ENCODE measurements at places on chromosomes 6 and 20.

DNA sequence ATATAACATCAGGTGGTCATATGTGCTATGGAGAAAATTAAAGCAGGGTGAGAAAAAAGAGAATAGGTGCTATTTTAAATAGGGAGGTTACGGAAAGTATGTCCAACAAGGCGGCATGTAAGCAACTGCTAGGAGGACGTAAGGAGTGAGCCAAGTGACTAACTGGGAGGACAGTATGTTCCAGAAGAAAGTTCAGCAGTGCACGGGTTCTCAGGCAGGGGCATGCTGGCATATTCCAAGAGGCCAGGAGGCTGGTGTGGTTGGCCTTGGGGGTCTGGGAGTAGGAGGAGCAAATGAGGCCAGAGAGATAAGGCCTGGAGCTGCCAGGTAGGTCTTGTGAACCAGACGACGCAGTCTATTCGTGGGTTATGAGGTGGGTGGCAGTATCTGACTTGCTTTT lies 112.4 kb downstream of the ARMC2 start:
- no peak for DNase-seq

DNA sequence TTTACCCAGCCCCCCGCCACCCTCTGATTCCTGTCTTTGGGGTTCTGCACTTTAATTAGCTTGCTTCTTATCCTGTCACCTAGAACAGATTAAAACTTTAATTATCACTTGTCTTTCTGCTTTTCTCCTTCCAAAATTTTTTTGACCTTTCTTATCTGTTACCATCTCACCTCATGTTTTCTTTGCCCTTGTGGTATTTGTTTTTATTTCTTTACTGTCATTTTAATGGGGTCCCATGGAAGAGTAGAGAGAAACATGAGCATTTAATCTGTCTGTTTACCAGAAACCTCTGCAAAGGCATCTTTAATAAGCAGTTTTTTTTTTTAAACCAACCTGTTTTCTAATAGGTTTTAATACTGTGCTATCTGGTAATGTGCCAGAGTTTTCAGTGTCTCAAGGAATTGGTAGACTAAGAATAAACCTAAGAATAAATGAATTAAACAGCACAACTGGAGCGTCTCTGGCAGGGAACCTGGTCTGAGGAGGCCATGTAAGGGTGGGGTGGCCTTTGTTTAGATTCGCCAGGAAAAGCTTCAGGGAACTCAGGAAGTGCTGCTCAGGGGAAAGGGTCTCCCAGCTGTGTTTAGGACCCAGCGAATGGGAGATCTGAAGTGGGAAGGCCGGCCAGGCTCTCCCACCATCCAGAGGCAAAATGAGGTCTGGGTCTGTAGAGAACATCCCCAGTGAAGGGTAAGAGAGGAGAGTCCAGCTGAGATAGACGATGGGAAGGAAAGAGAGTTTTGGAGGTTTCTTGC lies 69.8 kb downstream of the ARID1B start:
- DNase-seq: no peak

DNA sequence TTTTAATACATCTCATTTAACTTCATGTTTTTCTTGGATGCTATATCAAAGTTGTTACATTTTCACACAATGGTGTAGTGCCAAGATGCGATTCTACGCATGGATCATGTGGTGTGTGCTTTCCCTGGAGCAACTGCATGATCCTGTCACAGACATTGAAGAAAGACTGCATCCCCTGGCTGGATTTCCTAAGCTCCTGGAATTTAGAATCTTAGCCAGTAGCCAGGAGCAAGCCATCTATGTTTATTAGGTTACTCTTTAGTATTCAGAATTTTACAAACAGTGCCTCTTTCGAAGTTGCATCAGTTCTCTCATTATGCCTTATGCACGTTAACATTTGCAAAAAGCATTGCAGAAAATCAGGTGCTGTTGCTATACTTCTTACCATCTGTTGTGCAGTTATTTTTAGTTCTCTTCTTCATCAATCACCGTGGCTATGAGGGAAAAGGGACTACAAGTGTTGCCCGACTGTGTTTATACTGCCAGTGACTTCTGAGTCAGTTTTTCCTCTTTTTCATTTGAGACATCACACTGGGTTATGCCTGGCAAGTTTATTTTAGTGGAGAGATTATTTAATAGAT lies 584.2 kb downstream of the BCKDHB start:
- DNase-seq: no peak

GRCh38 chr6:32189069-32189741 lies 797 bp downstream of the PBX2 start:
- no peak for DNase-seq

DNA sequence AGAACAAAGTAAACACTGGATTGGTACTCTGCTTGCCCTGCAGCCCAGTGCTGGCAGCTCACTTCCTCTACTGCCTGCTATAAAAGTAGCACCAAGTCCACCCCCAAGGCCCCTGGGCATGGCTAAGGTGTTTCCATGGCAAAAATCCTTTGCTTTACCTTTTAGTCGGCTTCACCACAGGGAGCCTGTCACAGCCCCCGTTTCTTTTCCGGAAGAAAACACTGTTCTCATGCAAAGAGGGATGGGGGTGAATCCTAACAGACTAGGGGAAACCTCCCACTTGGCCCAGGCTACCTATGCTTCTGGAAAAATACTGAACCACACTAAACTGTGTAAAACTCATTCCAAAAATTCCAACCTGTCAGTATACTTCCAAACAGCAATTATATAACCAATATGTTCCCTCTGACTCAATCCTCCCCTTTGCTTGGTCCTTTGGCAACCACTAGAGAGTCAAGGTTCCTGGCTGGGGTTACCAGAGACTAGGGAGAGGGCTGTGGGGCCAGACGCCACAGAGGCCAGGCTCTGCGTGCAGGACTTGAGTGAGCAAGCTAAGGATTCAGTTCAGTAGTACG lies 16.1 kb downstream of the PPIL1 start:
- no peak for DNase-seq

GRCh38 chr6:136656121-136656520 lies 105.9 kb upstream of the MAP7 start:
- DNase-seq: no peak

DNA sequence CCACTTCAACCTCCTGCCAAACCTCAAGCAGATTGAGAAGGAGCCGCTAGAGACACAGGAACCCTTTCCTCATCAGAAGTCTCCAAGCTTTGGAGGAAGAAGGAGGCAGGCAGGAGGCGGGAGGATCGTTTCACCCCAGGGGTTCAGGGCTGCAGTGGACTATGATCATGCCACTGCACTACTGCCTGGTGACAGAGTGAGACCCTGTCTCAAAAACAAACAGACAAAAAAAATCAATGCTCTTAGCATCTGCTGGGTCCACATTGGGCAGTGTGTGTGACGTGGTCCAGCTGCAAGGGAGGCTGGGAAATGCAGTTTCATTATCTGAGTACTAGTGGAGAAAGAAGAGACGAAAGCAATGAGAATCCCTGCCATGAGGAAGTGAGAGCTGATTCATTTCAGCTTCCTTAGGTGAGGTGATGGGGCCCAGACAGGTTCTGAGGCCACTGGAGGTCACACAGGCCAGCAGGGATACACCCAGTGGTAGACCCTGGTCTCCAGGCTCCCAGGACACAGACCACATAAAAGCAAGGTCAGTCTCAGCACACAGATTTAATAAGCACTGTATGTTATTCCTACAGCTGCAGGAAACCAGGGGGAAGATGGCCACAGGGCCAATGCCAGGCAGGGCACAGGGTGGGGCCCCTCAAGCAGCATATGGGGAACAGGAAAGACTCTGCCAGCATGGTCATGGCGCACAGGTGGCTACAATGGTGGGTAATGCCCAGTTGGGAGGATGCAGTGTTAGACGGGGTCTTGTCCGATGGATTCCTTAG lies 4.3 kb downstream of the GFRA4 start:
- no peak for DNase-seq

- no peak for DNase-seq
Observed at GRCh38 chr6:122248844-122249243, 150.6 kb upstream of the HSF2 start.

DNA sequence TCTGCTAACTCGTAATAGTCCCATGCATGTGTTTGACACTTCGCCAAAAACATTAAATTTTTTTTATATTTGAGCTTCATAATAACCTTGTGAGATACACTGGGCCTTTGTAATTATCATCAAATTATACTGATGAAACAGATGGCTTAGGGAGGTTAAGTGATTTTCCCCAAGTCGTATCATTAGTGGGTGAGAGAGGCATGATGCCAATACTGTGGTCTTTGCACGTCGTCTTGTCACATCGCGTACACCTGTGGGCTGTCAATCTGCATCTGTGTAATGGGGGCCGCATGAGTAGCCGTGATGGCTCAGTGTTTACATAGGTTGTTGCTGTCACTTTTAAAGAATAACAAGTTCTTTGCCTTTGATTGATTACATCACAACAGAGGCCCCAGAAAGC lies 1.7 kb downstream of the PRL start:
- DNase-seq: no peak

GRCh38 chr6:47650553-47651432 lies 47.6 kb upstream of the ADGRF4 start:
- DNase-seq: no peak

DNA sequence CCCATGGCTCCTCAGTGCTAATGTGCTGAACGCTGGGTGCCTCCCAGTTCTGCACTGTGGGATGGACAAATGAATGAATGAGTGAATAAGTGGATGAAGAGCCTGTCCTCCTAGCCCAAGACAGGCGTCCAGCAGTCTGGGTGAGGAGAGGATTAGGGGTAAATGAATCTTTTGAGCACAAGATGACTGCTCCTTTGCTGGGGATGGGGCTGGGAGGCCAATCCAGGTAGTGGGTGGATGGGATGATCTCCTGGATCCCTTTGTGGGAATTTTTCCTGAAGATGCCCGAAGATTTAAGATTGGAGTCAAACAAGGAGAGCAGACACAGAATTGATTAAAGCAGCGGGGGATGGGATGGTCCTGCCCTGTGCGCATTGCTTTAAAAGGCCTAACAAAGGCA lies 65.3 kb upstream of the MLN start:
- no peak for DNase-seq

Data from colonic mucosa (tissue), 4 donors.